ENCODE measurements at places on chromosomes 6 and 20.

GRCh38 chr20:25226433-25227316 lies 21.2 kb upstream of the PYGB start:
- no peak for DNase-seq

DNA sequence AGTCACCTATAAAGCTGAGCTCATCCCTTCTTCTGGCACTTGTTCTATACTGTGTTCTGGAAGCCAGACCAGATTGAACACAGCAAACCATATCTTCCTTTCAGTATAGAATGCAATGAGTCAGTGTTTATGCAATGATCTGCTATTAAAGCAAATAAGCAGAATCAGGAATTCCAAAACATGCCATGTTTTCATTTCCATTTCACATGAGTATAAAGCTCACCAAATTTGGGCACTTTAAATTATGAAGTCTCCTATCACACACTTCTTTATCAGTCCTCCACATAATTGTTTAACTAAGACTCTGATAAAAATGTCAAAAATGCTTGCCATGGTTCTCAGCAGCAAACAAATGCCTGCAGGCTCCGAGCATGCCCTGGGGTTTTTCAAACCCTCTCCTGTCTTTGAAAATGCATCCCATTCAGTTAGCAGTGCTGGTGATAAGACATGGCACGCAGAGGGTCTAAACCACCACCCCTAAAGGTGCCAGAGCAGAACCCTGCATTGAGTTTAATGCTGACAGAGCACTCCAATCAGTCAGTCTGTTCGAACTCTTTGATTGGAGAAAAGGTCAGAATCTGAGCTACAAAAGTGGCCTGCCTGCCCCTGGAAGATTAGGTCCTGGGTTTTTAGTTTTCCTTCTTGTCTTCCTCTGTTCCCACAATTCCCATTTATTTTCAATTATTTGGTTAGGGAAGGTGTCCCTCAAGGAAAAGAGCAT lies 234.1 kb downstream of the GMPR start:
- DNase-seq: peak; percentile 54

GRCh38 chr20:37392441-37393195 lies 46.7 kb downstream of the SRC start:
- no peak for DNase-seq

DNA sequence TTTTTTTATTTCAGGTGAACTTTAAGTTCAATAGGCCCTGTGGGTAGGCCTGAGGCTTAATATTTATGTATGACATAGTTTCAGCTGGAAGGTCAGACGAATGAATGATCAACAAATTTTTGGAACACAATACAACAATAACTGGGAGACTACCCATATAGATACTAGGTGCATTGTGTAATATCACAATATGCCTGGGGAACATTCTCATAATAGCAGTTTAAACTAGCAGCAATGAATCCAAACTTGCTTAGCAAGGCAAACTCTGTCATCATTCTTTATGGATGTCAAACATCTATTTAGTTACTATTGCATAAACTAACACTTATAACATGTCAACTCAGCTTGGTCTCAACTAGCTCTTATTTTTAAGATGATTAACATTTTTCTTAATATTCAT lies 49.3 kb downstream of the ELOVL4 start:
- no peak for DNase-seq

DNA sequence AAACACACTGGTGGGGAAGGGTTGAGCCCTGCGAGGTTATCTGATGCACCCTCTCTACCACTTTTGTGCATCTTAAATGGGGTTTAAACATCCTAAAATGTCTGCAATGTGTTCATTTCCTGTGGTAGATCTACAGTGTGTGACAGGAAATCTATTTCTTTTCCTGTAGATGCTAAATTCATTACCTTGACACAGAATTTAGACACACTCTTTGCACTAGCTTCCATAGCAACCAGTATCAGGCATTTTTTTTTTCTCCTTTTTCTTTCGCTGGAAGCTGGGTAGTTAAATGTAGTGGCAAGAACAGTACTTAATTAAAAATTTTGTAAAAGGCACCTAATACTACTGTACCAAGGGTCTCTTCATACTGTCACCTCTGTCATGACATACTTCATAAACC lies 141.1 kb downstream of the RFPL4B start:
- no peak for DNase-seq

GRCh38 chr6:54020334-54020733 lies 90.9 kb upstream of the MLIP start:
- peak; percentile 44 for DNase-seq

- no peak for DNase-seq
Measured at GRCh38 chr6:149754548-149754947, 5.0 kb downstream of the PCMT1 start.

DNA sequence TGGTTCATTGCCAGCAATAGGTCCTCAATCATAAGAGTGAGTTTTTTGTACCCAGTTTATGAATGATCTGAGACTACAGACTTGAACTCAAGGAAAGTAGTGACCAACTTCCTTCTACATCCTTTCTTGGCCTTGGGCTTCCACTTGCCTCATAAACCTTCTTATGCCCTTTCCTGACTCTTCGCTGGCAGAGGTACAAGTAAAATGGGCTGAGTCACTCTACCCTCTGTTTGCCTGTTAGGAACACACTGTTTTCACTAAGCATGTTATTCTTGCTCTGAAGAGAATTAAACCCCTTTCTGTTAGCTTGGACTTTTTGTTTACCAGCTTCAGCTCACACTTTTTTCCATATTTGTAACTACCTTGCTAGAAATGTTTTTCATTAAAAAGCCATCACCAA lies 74.4 kb downstream of the PKHD1 start:
- DNase-seq: no peak
